ENCODE measurements at places on chromosomes 7 and 10.
A peak's percentile ranks its signal among the peaks of the same experiment; 100 is the strongest.

DNA sequence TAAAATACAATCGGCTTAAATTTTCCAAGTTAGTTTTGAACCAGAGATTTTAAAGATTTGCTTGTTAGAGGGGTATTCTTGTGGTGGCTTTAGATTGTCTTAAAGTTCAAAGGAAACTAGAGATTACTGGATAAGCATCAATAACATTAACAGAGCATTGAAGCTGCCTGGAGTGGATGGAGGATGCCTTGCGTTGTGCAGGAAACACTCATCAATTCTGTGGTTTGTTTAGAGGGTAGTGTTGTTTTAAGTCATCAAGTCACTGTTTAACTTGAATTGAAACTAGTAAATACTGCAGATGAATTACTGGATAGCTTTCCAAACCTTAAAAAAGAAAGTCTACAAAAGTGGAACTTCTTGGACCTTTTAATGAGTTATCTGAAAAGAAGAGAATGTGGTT lies 218.6 kb downstream of the CELF2 start:
- DNase-seq, result no peak

GRCh38 chr10:50541317-50541716 lies 82.4 kb downstream of the SGMS1 start:
- no peak for DNase-seq

- no peak for DNase-seq
These were observed 106.2 kb downstream of the ITIH5 start for GRCh38 chr10:7560519-7560918.

DNA sequence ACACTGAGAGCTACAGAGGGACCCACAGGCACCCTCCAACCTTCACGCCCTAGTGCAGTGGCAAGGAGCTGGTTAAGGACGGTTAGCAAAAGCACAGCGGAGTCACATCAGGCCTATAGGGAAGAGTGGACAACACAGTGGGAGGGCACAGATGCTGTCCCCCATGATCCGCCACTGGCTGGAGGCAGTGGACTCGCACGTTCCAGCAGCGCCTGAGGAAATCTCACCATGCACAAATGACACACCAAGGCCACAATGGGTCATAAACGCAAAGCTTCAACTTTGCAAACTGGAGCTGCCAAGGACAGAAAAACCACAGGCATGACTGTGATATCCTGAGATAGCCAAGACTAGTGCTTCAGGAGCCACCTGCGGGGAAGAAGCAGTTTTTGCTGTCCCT lies 58.8 kb downstream of the GRB10 start:
- no peak for DNase-seq

DNA sequence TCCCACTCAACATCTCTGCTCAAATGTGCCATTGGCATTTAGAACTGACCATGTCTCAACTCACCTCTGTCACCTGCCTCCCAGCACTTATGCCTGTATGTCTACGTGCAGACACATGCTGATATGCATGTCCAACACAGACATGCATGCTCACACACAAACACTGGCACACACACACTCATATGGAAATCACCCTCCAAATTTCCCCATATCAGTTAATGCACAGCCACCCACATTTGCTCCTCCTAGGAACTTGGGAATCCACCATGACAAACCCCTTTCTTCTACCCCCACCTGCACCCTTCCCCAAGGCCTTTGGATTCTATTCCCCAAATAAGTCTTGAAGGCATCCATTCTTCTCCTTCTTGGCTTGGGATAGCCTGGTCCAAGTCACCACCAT lies 4.4 kb downstream of the FAM170B start:
- DNase-seq, result no peak

- DNase-seq, result no peak
These were observed 1249.1 kb downstream of the TYW1 start for GRCh38 chr7:68245688-68246087.

DNA sequence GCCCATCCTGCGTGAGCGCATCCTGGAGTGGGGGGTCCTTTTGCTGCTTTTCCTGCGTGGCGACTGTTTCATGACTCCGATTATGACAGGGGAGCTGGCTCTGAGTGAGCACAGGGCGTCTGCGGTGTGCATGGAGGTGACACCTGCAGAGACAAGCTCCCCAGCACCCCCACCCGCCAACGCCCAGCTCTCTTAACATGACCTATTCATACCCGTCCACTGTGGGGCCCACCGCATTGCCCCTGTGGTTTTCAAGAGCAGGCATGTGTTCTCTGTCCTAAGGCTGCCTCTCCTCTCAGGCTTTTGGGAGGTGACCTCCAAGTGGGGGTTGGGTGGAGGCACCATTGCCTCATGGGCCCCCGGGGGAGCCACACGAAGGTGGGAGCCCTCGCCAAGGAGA lies 500.7 kb downstream of the TCERG1L start:
- DNase-seq, result no peak

DNA sequence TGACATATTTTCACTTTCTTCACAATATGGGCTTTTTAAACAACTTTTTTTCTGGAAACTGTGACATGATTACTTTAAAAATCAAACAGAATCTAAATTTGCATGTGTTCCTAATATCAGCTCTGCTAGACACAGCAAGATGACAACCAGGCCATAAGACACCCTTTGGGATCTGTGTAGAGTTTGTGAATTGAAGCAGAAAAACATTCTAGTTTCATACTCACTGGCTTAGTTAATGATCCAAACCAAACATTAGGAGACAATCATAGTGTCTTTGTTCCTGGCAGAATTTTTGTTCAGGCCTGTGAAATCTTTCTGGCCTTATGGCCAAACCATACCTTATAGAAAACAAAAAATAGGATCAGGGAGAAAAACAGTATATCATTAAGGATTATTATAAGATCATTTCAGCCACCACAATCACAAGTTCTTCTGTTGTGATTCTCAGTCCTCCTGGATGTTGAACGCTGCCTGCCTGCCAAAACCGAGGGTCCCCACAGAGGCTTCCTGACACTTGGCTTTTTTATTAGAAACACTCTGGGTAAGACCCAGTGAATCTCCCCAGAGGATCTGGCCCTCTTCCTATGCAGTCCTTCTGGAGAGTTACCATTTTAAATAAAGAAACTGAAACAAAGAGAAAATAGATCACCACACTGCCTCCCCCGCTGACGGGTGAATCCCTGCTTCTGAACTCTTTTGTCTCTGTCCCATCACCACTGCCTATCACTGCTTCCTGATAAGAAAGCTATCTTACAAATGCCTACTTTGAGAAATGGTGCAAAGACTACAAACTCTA lies 79.2 kb upstream of the PPP1R3C start:
- DNase-seq, result no peak

DNA sequence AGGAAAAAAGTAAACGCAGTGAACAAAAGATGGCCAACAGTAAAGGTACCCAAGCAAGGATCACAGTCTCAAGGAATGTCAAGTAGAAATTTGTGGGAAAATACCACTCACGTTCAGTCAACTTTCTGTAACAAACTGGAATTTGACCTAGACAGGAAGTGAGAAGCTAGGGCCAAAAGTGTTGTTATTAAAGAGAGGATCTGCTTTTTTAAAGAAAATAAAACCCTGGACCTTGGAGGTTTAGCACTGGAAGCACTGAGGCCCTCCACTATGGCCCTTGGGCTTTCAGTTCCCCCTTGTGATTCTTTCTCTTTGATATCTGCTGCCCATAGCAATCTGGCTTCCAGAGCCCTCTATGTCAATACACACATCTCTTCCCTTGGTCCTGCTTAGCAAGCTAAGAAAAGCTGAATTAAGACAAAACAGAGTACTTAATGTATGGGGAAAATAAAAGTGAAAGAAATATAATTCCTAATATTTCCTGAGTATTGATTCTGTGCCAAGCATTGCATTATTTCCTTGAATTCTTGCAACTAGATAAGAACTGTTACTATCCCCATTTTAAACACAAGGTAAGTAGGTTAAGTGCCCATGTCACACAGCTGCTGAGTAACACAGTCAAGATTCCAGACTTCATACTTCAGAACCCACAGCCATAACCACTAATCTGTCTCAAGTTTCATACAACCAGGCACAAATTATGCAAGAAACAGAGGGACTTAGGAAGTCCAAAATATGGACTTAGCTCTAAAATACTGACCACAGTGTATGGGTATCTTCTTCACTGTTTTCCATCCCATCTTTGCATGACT lies 2.6 kb upstream of the ZNF438 start:
- no peak for DNase-seq

- no peak for DNase-seq
These were observed at the start of gene UNCX for GRCh38 chr7:1232623-1233332. TSS of gene UNCX (plus strand) at chr7:1232872. CDS start at chr7:1233018, 146 bp downstream.

DNA sequence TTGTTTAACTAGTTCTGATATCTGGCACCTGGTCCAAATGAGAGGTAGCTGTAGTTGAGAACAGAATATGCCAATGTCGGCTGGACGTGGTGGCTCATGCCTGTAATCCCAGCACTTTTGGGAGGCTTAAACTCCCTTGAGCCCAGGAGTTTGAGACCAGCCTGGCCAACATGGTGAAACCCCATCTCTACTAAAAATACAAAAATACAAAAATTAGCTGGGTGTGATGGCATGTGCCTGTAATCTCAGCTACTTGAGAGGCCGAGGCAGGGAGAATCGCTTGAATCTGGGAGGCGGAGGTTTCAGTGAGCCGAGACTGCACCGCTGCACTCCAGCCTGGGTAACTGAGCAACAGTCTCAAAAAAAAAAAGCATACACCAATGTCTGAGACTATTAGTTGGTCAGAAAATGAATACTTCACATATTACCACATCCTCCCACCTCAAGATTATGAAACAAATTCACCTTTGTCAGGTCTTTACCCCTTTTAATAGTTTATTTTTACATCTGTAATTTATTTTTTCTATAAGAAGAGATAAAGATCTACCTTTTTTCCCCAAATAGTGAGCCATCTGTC lies 38.8 kb downstream of the EPC1 start:
- DNase-seq, result no peak

- no peak for DNase-seq
These were observed 135.3 kb downstream of the EGFR start for GRCh38 chr7:55154096-55154495.

DNA sequence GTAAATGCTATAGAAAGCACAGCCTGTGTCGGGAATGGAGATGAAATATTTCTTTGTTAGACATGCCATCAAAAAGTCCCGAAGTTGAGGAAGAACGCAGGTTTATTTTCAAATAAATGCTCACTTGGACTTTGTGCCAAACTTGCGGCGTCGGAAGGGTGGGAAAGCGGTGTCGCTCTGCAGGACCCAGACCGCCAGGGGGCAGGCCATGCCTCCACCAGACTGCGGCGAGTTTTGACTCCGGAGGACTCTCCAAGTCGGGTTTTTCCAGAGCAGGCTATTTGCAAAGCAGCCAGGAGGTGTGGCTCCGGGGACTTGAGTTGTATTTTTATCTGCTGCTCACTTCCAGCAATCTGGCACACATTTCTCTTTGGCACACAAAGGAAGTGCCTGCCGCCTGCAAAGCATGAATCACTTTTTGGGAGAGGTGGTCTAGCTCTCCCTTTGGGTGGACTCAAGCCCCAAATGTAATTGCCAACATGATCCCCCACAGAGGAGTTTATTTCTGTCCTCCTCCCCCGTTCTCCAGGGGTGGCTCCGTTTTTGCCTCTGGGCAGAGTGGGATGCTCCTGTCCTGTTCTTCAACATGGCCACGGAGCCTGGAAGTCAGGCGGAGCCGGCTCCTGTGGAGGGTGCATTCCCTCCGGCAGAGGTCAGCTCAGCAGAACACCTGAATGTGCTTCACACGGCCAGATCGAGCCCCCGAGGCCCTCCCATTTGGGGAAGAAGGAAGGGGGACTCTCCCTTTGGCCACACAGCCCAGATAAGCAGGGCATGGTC lies 82.3 kb upstream of the GPR26 start:
- no peak for DNase-seq

GRCh38 chr10:124105594-124105993 lies 12.2 kb upstream of the CHST15 start:
- DNase-seq, result no peak

DNA sequence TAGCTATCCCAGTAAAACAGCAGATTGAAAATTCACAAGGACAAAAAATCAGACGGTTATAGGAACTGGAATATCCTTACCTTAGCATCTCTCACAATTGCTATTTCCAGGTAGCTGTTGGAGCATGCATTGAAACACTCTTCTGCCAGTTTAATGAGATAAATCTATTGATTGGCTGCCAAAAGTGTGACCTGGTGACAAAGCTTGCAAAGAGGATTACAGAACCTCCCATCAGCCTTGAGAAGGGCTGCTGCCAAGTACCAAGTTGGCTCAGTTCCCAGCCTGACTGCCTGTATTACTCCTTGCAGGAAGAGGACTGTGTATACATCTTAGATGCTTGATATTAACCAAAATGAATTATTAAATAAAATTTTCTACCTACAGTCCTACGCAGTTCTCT lies 5.1 kb downstream of the PRLHR start:
- DNase-seq, result no peak

DNA sequence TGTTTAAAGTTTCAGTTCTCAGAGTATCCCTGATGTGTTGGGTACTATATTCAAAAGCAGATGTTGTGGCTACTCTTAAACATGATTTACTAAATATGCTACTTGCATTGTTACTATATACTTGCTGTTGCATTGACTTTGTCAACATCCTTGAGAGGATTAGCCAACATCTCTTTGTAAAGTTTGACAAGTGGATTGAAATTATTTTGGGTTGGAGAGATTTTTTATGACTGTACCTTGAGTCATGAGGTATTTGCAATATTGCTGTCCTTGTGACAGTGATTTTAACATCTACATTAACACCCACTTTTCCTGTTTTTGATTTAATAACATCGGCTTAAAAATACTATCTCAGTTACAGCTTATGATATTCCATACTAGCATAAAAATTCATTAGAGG lies 31.9 kb downstream of the MRC1 start:
- no peak for DNase-seq

- DNase-seq, result no peak
These were observed 205.8 kb upstream of the GRB10 start for GRCh38 chr7:50988465-50988864.

DNA sequence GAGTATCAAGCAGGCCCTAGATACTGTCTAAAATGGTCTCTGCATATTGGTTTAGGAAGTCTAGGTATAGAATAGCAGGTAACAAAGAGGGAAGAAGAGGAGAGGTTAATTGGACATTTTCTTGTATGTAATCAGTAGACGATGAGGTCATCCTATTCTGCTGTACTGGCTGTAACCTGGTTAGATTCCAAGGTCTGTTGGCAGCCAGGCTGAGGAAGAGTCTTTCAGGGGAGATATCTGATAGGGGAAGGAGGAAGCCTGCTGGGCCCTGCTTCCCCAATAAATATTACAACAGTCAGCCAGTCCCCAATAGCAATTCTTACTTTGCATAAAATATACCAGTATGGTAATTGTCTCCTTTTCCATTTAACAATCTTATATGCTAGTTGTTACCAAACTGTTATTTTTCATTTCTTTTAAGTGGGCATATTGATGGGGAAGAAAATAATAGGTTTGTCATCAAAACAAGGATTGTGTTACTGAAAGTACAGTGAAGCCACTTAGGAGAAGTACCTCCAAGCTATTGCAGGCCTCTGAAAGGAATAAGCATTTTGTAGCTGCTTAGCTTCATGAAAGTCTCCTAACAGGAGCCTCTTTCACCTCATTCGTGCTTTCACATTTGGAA lies 186.4 kb downstream of the LRRC4 start:
- DNase-seq, result no peak

GRCh38 chr10:74825371-74826141 lies 844 bp upstream of the KAT6B start:
- DNase-seq, result peak; percentile 60

GRCh38 chr10:132637477-132638129 lies 100.0 kb downstream of the INPP5A start:
- DNase-seq, result no peak

GRCh38 chr10:83921984-83922860 lies 217.1 kb upstream of the GHITM start:
- no peak for DNase-seq
